Left hindlimb (tissue), 1 donor: ENCODE measurements at places on chromosomes 2 and 18.

- no peak for DNase-seq
These were observed 249.4 kb downstream of the NRXN1 start for GRCh38 chr2:50782543-50782942.

DNA sequence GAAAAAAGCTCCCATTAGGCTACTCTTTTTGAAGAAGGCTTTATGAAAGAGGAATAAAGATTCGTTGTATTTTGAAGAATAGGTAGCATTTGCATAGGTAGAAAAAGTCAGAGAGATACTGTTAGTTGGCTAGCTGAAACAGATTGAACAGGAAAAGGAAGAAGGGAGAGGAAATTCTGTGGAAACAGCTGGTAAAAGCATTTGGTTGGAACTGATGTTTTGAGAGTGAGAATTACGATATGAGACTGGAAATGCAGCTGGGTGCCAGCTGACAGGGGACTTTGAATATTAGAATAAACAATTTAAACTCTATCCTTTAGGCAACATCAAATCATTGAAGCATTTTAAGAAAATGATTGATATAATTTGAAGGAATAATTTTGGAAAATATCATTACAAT lies 96.7 kb upstream of the CNTNAP5 start:
- no peak for DNase-seq

GRCh38 chr2:102801858-102802699 lies 40.2 kb downstream of the TMEM182 start:
- DNase-seq = no peak

DNA sequence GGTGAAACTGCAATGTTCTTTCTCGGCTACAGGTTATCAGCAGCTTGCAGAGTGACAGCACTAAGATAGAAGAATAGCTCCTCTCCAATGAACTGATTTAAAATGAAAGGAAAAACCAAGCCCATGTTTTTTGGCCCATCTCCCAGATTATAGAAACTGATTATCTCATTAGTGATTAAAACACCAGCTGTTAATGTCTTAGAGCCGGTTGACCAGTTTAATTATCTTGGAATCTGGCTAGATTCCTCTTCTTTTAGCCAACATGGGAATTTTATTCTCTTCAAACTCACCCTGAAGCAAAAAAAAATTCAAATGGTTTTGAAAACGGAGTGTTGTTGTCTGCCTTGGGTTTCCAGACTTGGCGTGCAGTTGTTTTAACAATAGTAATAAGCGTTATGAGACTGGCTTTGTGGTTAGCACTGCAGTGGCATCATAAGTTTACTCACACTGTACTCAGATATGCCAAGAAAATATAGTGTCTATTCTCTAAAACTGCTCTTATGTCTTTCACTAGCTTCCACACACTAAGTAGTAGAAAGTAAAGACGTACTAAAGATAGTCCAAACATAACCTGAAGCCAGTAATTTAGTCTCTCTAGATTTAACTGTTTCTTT lies 665.3 kb downstream of the STK39 start:
- DNase-seq = no peak

DNA sequence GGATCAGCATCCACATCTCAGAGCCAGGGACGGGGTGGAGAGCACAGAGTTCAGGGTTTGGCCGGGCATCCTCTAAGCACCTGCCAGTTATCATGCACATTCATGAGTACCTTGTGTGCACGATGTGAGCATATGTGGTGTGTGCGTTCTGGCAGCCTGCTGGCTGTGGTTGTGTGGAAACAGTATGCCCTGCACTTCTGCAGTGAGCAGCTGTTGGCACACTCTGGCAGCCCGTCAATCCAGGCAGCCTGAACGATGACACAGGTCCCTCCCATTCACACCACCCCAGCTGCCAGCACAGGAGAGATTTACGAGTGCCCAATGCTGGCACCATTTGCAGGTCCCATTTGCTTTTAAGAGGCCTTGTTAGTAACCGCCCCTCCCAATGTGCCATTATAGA lies 74.2 kb downstream of the CD8B2 start:
- peak; percentile 45 for DNase-seq

DNA sequence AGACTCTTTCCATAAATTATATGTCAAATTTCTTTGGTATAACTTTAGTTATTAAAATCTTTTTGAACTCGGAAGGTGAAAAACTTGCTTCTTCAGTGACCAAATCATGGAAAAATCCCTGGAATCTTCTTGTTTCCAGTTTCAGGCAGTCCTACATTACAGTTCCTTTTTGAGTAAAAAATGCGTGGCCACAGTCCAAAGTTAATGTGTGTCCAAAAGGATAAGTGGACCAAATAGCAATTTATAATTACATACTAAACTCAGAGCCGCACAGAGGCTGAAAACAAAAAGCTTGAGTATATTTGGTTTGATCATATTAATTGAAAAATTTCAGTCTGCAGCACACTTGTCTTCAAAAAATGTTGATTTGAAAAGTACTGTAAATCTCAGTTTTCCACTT lies 28.4 kb upstream of the DYNC2LI1 start:
- no peak for DNase-seq

- no peak for DNase-seq
These were observed 102.2 kb downstream of the ALPK2 start for GRCh38 chr18:58526425-58527284.

GRCh38 chr2:127084611-127085316 lies 22.2 kb downstream of the BIN1 start:
- no peak for DNase-seq
